SW480 (cell line): ENCODE measurements at places on chromosomes 7 and 10.
A peak's percentile ranks its signal among the peaks of the same experiment; 100 is the strongest.

DNA sequence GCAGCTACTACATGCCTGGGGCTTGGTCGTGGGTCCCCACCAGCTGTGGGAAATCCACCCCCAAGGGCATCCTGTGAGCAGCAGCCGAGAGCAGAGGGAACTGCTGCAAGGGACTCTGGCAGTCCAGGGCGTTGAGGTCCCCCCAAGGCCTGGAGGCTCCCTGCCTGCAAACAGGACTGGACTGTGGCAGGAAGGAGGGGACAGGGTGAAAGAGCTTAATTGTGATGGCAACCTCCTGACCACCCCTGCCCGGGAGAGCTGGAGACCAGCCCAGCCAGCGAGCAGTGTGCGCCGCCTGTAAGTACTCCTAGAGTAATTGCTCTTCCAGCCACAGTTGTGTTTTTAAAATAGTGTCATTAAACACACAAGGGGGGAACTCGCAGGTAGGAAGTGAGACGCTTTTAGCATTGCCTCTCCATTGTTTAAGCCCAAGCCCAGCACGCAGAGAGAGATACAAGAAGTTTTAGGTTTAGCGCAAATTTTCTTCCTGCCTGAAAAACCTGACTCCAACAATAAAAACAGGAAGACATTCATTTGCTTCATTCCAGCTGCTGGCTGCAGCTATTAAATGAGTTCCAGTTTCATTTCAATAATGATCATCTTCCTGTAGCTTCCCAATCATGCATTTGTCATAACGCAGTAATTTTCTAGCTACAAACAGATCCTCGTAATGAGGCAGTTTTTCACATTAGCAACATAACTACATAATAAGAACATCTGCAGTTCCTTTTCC, 111.1 kb downstream of the EBF3 start:
- DNase-seq, result no peak

DNA sequence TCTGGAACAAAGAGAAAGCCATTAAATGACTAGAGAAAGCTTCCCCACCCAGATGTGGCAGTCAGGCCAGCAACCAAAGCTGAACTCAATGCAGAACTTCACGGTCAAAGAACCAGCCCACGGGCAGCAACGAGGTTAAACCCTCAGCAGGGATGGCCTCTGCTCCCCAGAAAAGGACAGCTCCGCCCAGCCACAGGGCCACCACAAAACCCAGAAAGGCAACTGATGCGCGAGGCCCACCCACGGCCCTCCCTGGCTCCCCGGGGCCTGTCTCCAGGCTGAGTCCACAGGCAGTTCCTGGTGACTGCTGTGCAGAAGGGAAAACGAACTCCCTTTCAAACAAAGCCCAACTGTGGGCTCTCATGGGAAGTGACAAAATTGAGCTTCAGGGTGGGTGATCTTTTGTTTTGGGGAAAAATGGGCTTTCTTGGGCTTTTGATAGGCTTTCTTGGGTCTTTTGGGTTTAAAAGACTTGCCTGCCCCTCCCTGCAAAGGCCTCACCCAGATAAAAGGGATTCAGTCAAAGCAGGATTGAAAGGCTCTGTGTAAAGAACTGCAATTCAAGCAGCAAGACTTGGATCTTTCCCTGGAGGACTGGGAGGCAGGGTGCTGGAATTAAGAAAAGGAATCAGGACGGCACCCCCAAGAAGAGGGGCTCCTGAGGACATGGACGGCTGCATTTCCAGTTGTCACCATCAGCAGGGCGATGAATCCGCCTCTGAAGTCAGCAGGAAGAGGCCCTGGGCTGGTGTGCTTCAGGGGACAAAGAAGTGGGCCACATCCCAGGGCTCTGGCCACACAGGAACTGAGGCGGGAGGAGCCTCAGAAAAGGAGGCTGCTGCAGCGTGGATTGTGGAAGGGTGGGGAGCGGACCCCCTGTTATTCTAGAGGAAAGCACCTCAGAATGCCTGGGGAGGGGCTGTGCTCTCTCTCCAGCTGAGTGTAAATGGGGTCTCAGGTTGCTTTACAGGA, 209.9 kb downstream of the USP6NL start:
- DNase-seq, result no peak

DNA sequence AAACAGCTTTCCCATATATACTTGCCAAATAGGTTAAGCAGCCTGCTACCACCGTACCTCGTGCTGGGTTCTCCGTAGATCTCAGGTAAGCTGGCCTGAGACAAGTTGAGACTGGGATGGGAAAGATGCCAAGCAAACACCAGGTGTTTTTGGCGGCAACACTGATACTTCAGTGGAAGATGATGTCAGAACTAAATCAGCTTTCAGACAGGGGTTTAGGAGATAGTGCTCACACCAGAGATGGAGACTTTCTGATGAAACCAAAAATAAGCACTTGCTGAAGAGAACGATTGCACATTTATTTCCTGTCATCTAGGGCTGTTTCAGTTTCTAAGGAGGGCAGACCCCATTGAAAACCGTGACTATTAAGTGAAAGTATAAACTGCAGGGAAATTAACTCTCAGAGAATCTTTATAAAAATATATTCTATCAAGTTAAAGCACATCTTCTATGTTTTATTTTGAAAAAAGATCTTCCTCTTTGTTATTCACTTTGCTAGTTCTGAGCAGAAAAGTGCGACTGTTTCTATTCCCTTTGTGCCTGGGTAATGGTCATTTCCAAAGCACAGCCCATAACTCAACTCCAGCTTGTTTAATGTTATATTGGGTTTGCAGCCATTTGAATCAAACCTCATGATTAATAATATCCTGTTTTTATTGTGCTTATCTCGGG, 149.9 kb downstream of the CPED1 start:
- DNase-seq, result peak; percentile 89

DNA sequence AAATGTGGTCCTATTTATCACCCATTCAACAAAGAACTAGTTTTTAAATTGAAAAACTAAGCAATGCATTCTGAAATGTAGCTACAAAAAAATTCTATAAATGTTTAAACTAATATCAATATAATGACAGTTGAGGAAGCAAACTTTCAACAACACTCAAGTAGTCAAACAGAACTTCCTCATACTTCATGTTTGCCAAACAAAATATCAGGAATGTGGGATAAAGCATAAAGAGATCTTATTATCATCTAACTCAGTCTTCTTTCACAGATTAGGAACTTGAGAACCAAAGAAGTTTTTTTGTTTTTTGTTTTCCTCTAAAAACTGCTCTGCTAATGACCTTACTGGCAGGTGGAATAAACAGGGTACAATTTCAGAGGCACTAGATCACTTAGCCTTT, 116.2 kb downstream of the JAZF1 start:
- DNase-seq, result no peak

GRCh38 chr7:104814671-104815400, 199.2 kb upstream of the KMT2E start:
- no peak for DNase-seq

DNA sequence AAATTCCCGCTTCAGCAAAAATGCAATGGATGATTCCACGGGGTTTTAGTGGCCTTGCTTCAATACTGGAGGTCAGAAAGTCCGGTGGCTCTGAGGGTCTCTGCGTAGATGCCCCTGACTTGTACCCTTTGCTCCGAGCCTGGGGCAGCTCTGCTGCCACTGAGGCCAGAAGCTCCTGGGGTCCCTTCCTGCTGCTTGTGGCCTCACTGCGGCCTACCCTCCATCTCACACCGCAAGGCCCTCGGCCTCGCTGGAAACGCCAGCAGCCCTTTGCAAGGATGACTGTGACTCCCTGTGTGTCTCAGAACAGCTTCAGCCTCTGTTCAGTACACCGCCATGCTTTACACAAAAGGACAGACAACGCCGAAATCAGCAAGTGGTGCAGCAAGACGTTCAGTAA, 244.8 kb downstream of the ACTR3B start:
- DNase-seq, result no peak

- DNase-seq, result no peak
These were observed 77.6 kb downstream of the RALA start for GRCh38 chr7:39700932-39701331.

DNA sequence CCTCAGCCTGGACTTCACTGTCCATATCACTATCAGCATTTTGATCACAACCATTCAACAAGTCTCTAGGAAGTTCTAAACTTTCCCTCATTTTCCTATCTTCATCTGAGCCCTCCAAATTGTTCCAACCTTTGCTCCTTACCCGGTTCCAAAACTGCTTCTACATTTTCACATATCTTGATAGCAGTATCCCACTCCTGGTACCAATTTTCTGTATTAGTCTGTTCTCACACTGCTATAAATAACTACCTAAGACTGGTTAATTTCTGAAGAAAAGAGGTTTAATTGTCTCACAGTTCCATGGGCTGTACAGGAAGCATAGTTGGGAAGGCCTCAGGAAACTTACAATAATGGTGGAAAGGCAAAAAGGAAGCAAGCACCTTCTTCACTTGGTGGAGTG, 11.9 kb downstream of the THAP5 start:
- no peak for DNase-seq

GRCh38 chr10:16854623-16855022, 37.4 kb upstream of the RSU1 start:
- DNase-seq, result peak; percentile 29

DNA sequence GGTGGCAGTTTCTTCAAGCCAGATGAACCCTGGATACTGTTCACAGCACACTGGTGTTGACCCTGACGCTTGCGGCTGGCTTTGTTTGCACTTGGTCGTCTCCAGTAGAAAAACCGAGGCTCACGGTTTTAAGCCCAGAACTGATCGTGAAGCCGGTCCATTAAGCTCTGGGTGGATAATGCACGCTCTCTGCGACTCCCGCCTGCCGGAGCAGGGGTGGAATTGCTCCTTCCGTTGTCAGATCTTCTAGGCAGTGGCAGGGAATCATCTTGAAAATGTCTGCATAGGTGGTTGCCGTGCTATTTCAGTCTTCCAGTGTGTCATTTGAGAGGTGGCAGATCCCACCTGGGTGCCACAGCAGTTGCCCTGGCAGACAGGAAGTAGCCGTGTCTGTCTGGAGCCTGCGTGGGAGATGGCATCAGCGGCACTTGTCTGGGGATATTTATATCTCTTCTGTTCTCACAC, 35.9 kb upstream of the AP5Z1 start:
- no peak for DNase-seq

DNA sequence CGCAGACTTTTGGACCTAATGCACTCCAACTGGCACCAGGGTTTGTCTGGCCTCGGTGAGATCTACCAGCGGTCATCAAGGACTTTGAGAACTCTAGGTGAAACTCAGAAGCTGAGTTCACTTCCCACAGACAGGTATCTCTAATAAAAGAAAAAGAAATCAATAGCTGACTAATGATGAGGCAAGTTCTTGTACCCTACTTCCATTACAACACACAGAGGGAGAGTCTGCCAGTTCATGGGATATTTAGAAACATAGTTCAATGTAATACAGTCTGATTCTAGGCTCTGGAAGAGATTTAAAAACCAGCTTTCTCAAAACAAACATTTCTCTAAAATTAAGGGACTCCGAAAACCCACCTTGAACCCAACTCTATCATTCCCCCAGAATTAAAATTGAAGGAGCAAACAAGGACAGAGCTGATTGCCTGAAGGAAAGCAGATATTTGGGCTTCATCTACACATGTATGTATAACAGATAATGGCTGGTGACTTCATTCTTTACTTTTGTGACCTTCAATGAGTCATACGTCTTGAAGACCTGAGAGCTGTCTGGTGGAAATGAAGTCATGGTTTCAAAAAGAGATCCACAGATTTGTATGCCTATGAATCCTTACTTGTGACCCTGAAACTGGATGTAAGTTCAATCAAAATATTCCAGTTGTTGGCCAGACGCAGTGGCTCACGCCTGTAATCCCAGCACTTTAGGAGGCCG, 2.7 kb upstream of the PNLIPRP1 start:
- DNase-seq, result no peak

DNA sequence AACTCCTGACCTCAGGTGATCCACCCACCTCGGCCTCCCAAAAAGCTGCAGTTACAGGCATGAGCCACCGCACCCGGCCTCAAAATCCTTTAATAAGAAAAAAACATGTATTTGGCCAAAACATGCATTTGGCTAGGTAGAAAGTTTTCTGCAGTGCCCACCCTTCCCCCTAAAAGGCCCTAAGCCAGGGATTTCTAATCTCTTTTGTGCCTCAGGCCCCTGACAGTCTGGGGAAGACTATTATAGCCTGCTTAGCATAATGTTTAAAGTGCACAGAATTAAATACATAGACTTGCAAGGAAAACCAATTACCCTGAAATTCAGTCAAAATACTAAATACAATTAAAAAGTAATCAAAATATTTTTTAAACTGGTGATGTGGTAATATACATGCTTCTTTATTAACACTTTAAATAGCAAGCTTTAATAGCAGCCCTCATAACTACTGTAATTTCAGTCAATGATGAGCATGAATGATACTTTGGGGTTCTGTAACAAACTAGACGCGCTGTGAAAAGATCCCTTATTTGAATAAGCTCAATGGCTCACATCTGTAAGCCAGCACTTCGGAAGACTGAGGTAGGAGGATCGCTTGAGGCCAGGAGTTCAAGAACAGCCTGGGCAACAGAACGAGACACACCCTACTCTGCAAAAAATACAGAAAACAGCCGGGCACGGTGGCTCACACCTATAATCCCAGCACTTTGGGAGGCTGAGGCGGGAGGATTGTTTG, 29.9 kb downstream of the SPDYE6 start:
- no peak for DNase-seq

GRCh38 chr7:79610313-79610712, 156.8 kb upstream of the MAGI2 start:
- DNase-seq, result no peak

GRCh38 chr7:92391071-92391470, 56.2 kb upstream of the GATAD1 start:
- DNase-seq, result no peak

DNA sequence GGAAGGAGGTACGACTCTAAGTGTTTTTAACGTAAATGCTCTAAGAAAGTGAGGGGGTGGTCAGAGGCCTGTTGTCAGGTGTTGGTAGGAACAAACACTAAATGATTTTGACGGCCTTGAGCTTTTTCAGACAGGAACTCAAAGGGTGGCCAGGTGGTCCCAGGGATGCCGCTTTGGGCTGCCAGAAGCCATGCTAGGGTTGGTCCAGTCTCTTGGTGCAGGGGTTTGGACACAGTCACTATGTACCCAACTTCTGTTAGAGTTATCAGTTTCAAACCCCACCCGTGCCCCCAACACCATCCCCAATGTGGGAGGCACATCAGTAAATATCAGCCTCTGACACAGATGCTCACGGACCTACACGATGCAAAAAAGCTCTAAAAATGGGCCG, 9.3 kb downstream of the ATP6V0E2 start:
- DNase-seq, result no peak

GRCh38 chr7:47648275-47648925, 66.5 kb upstream of the TNS3 start:
- DNase-seq, result no peak

DNA sequence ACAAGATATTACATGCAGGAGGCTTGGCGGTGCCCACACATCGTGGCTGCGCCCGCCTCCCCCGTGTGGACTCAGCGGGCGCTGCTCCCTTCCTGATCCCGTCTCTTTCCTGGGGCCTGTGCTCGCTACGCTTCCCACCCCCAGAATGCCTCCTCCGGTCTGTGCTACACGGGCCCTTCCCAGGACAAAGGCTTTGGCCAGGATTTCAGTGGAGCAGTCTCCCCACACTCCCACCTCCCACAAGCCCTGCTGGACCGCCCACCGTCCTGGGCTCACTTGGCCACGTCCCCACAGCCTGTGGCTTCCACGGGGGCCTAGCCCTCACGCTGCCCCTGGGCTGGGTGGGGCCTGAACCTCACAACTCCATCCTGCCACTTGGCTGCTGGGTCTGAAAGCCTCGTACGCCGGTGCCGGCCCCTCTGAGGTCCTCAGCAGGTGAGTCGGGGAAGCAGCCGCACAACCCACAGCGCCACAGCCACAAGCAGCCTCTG, 17.3 kb downstream of the CFAP46 start:
- no peak for DNase-seq

GRCh38 chr10:4024027-4024426, 239.0 kb upstream of the KLF6 start:
- DNase-seq, result no peak
